ENCODE measurements at places on chromosomes 6 and 20. TPM values are rescaled to one million over a fixed set of nuclear protein-coding genes. Genes with fewer than 3 reads are reported as not detected.
A peak's percentile ranks its signal among the peaks of the same experiment; 100 is the strongest.

- no peak for DNase-seq
Observed at GRCh38 chr20:19785983-19786285, 27.9 kb downstream of the RIN2 start.

- DNase-seq: no peak
Observed at GRCh38 chr6:106163446-106163965, 77.4 kb downstream of the PRDM1 start.

- DNase-seq: peak; percentile 97
Observed at GRCh38 chr6:49565855-49566254, 15.4 kb downstream of the C6orf141 start.

- DNase-seq: no peak
Observed at GRCh38 chr6:8276148-8276547, 159.2 kb downstream of the SLC35B3 start.

DNA sequence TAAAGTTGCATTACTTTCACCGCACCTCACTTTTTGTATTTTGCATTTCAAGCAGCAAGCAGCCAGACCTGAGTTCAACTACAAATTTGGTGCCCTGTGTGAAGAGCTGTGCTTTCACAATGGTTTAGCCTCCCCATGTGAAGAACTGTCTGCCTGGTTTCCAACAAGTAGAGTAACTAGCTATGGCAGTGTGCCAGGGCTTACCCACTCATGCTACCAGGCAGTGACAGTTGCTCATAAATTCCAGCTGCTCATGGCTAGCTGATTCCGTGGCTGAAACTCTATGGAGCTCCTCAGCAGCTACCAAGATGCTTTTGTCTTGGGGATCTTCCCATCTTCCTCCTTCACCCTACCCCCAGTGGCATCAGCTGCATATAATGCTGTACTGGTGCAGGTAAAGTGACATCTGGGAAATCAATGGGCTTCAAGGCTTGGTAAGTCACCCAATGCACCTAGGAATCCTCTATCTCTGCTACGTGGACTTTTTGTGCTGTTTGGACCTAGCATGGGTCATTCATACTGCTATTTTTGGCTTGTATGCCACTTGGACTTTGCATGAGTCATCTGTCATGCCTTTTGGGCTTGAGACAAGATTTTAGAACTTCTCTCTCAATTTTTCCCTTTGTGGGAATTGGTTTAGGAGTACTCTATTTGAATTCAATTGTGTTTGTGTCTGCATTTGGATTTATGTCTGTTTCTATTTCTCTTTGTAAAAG, 176.5 kb upstream of the GJE1 start:
- DNase-seq: peak; percentile 47

Gene RBM12
- total RNA-seq: 42.5 TPM

- DNase-seq: no peak
Observed at GRCh38 chr6:90222724-90223198, 73.9 kb downstream of the BACH2 start.

GRCh38 chr6:149174962-149175361, 142.6 kb upstream of the TAB2 start:
- DNase-seq: no peak

DNA sequence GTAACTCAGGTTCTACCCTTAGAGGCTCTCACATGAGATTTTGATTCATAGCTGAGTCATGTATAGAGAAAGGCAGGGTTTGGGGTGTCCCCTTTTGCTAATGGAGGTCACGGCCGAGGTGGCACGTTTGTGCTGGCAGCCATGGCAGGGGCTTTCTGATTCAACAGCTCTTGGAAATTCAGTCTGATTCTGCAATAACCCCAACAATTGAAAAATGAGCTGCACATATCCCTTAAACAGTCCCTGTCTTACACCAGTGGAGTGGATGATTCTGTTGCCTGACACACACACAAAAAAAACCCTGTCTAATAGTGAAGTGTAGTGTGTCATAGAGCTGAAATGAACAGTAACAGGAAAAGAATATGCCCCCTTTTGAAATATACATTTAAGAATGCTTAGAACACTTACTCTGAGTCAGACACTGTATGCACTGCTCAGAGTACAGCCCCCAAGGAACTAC, 40.4 kb upstream of the ARG1 start:
- no peak for DNase-seq

Gene BPIFB4
- not detected for total RNA-seq

Gene C2
- not detected for total RNA-seq

Gene TFEB
- 5.7 TPM for total RNA-seq

DNA sequence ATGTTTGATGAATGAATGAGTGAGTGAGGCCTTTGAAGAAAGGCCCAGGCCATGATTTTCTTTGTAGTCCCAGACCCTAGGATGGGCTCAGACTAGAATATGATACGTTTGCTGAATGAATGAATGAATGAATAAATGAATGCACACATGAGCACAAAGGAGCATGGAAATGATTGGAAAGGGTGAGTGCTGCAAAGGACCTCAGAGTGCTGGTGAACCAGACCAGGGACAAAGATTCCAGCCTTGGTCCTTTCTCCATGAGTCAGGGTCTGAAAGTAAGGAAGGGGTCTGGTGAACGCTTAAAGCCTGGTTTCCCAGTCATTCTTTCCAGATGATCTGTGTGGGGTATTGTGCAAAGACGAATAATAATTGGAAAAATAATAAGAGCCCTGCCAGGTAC, 40.0 kb upstream of the MRPS18A start:
- no peak for DNase-seq
